ENCODE measurements at places on chromosomes 1 and 21. TPM values are rescaled to one million over a fixed set of nuclear protein-coding genes. Genes with fewer than 3 reads are reported as not detected.

GRCh38 chr1:15799928-15800835 lies 7.3 kb downstream of the UQCRHL start:
- peak; percentile 91 for DNase-seq
- peak overlapping the region; percentile 38 for H3K4me3 ChIP-seq
- peaks cover 49% of the 10 kb centered on the region for H3K4me1 ChIP-seq
- peak overlapping the region; percentile 72 for H3K27ac ChIP-seq
- H3K27me3 ChIP-seq, result no peaks in the 10 kb centered on the region

DNA sequence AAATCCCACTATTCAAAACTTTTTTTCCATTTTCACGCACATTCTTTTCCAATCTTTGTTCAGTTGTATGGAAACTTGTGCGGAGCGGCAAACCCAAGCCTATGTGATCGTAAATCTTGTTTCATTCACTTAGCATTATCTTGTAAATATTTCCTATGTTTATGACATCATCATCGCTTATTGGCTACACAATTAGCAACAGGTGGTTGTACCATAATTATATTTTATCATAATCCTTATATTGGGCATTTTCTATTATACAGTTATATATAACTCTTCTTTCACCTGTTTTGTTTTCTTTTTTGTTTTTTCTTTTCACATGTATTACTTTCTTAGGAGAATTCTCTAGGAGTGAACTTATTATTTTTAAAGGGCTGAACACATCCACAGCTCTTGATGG lies 65.4 kb downstream of the ZSCAN20 start:
- no peaks in the 10 kb centered on the region for H3K4me1 ChIP-seq
- H3K27ac ChIP-seq, result no peak overlapping the region
- H3K27me3 ChIP-seq, result peaks cover 12% of the 10 kb centered on the region
- H3K4me3 ChIP-seq, result no peak overlapping the region

DNA sequence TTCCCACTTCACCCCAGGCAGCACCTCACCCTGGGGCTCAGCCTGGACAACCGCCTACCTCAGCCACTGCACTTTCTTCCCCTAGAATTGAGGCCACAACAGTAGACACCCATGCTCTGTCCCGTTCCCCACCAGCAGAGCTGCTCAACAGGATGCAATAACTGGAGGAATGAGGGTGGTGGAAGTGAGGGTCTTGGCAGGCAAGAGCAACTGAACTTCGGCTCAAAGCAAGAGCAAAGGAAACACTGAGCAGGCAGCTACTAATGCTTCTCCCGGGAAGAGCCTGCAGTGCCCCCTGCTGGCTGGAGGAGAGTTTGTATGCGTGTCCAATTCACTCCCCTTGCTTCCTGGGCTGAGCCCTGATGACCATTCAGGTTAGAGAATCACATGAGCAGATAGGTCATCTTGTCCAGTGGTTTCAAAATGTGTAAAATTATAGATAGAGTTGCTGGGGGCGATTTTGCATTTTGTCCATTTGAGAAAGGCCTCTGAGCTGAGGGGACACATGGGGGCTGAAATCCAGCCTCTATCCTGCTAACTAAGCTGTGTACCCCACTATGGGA lies 13.9 kb downstream of the NT5C1A start:
- no peaks in the 10 kb centered on the region for H3K4me1 ChIP-seq
- no peak overlapping the region for H3K27ac ChIP-seq
- H3K4me3 ChIP-seq, result no peak overlapping the region

GRCh38 chr21:14545906-14546480 lies at the start of gene SAMSN1:
Gene SAMSN1, minus strand, starts transcription at chr21:14546315. Its CDS starts 54 bp downstream, at chr21:14546261.
- H3K27ac ChIP-seq, result no peak within 1 kb of the TSS
- no peak within 1 kb of the TSS for H3K4me3 ChIP-seq
- no peaks in the 10 kb centered on the region for H3K36me3 ChIP-seq
- H3K4me1 ChIP-seq, result peaks cover 8% of the 10 kb centered on the region

GRCh38 chr1:221708076-221708571 lies 33.8 kb downstream of the DUSP10 start:
- peaks cover 53% of the 10 kb centered on the region for H3K4me1 ChIP-seq
- peak overlapping the region; percentile 97 for H3K27ac ChIP-seq
- H3K27me3 ChIP-seq, result no peaks in the 10 kb centered on the region
- peaks cover 5% of the 10 kb centered on the region for H3K36me3 ChIP-seq
- peak; percentile 84 for DNase-seq

DNA sequence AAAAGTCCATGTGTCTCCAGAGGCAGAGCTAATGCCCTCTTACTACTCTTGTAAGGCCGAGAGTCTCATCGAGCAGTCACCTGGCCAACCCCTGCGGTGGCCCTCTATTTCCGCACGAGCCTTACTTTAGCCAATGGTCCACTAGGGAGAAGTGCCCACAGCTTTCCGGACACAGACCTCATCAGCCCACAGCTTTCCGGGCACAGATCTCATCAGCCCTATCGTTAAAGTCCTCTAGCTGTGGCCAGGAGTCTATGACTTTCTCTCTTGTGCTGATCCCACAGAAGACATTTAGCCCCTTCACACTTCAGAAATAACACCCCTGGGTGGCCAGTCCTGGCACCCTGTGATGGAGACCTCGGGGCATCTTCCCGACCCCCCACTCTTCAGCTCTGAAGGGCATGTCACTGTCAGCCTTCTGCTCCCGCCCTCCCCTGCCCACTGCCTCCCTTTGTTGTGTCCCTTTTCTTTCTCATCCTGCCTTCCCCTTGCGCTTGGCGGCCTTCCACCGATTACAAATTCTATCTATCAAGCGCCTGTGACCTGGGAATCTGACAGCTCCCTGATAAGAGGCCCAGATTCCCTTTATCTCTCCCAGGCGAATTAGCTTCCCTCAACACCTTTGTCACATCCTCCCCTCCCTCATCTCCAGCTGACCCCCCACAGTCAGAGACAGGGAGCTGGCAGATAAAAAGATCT lies 161.0 kb downstream of the PLXNA2 start:
- peaks cover 25% of the 10 kb centered on the region for H3K36me3 ChIP-seq
- no peak for DNase-seq
- H3K27ac ChIP-seq, result no peak overlapping the region
- H3K4me1 ChIP-seq, result peaks cover under 1% of the 10 kb centered on the region

DNA sequence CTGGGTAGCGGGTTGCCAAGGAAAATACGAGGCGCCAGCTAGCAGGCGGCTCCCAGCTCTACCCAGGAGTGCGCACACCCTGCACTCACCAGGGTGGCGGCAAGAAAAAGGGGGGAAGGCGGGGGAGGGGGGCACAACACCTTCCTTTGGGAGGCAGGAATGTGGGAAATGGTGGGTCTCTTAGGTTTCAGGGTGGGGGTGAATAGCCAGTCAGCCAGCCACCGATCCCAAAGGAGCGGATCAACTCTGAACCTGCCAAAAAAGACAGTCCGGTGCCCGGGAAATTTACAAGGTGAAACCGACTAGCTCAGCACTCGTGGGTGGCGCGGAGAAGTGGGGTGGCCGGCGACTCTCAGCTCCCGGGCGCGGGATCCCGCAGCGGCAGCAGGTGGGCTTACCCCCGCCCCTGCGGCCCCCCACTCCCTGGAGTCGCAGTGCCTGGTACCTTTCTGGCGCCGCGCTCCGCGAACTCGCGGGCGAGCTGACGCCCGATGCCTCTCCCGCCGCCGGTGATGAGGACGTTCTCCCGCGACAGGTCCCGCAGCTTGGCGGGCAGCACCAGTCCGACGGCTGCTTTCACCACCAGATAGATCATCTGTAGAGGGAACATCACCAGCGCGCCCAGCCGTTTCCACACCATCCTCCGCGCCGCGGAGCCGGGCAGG lies 1.2 kb downstream of the DHRS3 start:
- DNase-seq, result no peak
- H3K27ac ChIP-seq, result no peak overlapping the region
- no peaks in the 10 kb centered on the region for H3K27me3 ChIP-seq
- H3K36me3 ChIP-seq, result no peaks in the 10 kb centered on the region

- H3K27ac ChIP-seq, result no peak overlapping the region
- H3K27me3 ChIP-seq, result peaks cover 38% of the 10 kb centered on the region
- H3K4me3 ChIP-seq, result no peak overlapping the region
- DNase-seq, result no peak
- H3K36me3 ChIP-seq, result no peaks in the 10 kb centered on the region
Observed at GRCh38 chr1:7453038-7453437, 318.1 kb upstream of the VAMP3 start.

- H3K4me1 ChIP-seq, result peaks cover 21% of the 10 kb centered on the region
- H3K27ac ChIP-seq, result no peak overlapping the region
- no peak overlapping the region for H3K4me3 ChIP-seq
- no peak for DNase-seq
- H3K27me3 ChIP-seq, result no peaks in the 10 kb centered on the region
- no peaks in the 10 kb centered on the region for H3K36me3 ChIP-seq
Observed at GRCh38 chr1:239806897-239807296, 284.8 kb upstream of the FMN2 start.

DNA sequence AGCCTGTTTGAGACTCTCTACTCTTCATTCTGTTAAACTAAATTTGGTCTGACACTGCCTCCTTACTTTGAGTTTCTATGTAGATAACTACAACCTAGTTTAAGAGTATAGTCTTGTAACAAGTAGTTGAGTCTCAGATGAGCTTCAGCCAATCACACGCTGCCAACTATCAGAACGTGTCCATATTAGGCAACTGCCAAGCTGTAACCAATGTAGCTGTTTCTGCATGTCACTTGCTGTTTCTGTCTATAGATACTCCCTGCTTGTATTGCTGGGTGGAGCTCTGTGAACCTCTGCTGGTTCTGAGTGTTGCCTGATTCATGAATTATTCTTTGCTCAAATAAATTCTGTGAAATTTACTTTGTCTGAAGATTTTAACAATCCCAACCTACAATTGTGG lies 452.6 kb upstream of the NR5A2 start:
- H3K27ac ChIP-seq, result no peak overlapping the region
- no peaks in the 10 kb centered on the region for H3K27me3 ChIP-seq
- no peak for DNase-seq
- no peaks in the 10 kb centered on the region for H3K4me1 ChIP-seq
- H3K4me3 ChIP-seq, result no peak overlapping the region

The PLA2G2E gene
- not detected for total RNA-seq

The COL16A1 gene
- total RNA-seq, result 2.6 TPM

The SPATA1 gene
- total RNA-seq, result 0.97 TPM

The SPRR2B gene
- total RNA-seq, result not detected

The CYP4A11 gene
- total RNA-seq, result not detected

The MCOLN3 gene
- total RNA-seq, result 6.2 TPM

The CFAP126 gene
- not detected for total RNA-seq

The ARHGEF16 gene
- 0.18 TPM for total RNA-seq

The PROK1 gene
- total RNA-seq, result not detected

The HCRTR1 gene
- total RNA-seq, result not detected
